ENCODE measurements at places on chromosomes 16 and 17.

GRCh38 chr17:44219108-44219615, 313 bp downstream of the UBTF start:
- peak; percentile 42 for DNase-seq

DNA sequence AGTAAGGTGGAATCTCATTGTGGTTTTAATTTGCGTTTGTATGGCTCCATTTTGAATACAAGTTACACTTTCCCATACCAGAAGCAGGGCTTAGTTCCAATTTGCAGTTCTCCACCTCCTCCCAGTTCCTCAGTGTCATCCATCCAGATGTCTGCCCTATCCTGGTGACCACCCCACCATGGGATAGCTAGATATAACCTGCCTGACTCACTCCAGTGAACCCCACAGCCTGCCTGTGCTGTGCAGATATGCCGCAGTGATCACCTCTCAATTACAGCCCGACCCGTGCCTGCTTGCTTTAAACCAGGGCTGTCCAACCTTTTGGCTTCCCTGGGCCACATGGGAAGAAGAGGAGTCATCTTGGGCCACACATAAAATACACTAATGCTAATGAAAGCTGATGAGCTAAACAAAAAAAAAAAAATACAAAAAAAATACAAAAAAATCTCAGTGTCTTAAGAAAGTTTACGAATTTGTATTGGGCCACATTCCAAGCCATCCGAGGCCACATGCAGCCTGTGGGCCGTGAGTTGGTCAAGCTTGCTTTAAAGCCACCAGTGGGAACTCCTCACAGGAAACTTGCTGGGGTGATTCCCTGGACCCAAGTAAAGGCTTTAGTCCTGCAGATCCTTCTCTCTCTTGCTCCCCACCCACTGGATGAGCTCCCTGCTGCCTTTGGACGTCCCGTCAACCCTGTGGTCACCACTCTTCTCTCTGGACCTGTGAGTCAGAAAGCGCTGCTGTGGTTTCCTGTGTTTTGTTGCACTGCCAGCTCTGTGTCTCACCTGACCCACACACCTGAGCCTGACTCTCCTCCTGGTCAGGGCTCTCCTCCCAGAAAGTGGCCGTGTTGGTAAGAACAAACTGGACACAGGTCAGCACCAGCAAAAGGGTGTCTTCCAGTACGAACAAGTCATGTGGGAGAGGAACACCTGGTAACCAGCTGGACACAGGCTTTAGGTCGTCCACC, 83.0 kb downstream of the EMP2 start:
- no peak for DNase-seq

DNA sequence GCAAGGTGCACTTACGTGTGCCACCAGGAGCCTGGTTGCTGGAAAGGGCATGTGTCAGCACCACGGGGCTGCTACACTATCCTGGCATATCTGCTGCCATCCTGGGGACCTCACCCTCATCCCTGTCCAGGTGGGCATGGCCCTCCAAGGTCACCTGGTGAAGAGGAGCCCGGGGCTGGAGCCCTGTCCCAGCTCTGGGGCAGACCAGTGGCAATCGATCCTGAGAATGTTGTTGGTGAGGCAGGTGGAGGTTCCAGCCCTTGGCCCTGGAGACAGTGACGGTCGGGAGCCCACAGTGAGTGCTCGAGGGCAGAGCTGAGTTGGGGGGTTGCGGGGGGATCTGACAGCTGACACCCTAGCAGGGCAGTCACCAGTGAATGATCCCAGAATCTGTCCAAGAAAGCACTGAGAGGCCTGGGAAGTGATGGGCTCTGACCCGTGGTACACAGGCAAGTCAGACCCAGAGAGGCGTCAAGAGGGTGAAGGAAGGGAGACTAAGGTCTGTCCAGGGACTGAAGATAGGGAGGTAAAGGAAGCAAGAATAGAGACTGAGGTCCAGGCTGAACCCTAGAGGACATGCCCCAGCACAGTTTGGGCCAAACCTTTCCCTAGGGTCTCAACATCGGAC, 17.6 kb downstream of the POLR3K start:
- DNase-seq = no peak

DNA sequence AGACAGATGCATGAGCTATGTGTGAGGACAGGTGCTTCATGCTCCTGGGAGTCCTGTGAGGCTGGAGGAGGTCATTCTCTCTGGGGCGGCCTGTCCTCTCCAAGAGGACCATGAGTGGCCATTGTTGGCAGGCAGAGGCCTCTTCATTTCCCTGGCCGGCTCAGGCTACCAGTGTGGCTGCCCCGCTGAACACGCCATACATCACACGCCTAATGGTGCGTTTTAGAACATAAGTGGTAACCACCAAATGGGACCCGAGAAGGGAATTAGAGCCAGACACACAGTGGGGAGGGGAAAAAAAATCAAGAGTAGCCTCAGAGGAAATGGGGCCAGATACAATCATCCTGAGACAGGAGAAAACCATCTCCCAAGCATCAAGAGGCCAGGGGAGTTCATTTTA, 140.0 kb downstream of the SPACA3 start:
- no peak for DNase-seq

- DNase-seq = no peak
Observed at GRCh38 chr16:81461766-81462165, 17.2 kb downstream of the CMIP start.

- peak; percentile 13 for DNase-seq
Observed at GRCh38 chr16:21598701-21599121, 666 bp upstream of the METTL9 start.

GRCh38 chr16:85475691-85476300, 137.3 kb upstream of the GSE1 start:
- no peak for DNase-seq

DNA sequence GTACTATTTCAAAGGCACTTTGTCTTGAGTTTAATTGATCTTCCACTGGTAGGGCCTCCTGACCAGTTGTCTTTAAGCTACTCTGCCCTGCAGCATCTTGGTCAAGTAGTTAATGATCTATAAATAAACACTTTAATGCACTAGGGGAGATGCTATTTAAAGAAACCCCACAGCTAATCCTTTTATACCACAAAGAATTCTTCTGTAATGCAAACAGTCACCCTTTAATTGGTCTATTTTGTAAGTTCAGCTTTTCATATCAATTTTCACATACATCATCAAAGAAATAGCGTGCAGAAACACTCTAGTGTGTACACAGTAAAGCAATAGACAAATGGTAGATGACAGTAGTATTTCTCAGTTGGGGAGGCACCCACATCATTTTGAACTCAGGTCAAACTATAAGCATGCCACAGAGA, 70.3 kb downstream of the PMP22 start:
- DNase-seq = no peak

GRCh38 chr17:31877911-31878702, 19.1 kb upstream of the COPRS start:
- DNase-seq = no peak

GRCh38 chr16:48562475-48562874, 47.5 kb downstream of the N4BP1 start:
- no peak for DNase-seq

- DNase-seq = no peak
Observed at GRCh38 chr16:57358527-57359095, at the start of gene CCL22. TSS of gene CCL22 (plus strand) at chr16:57358783. CDS start at chr16:57358817, 34 bp downstream.

- no peak for DNase-seq
Observed at GRCh38 chr17:19510903-19511302, 22.8 kb upstream of the SLC47A1 start.

GRCh38 chr16:73010150-73010676, 37.7 kb downstream of the ZFHX3 start:
- no peak for DNase-seq

- DNase-seq = no peak
Observed at GRCh38 chr17:82835766-82836512, 3.9 kb downstream of the ZNF750 start.

GRCh38 chr16:12672986-12673385, 130.7 kb downstream of the CPPED1 start:
- DNase-seq = no peak

GRCh38 chr17:75077496-75078283, 10.1 kb upstream of the SLC16A5 start:
- peak; percentile 14 for DNase-seq

DNA sequence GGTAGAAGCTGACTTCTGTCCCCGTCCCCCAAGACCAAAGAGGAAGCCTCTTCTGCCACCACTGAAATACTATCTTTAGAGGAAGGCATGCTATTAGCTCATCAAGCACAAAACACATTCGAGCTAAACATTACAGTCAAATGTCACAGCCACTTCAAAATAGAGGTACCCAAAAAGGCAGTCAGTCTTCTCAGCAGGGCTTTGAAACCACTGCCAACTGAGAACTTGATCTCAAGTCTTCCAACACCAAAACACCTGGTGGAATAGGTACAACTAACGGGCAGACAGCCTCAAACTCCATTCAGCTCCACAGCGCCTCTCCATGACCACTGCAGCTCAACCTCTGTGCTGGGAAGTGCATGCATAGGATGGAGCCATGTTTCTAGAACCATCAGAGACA, 36.0 kb downstream of the ZFHX3 start:
- no peak for DNase-seq

DNA sequence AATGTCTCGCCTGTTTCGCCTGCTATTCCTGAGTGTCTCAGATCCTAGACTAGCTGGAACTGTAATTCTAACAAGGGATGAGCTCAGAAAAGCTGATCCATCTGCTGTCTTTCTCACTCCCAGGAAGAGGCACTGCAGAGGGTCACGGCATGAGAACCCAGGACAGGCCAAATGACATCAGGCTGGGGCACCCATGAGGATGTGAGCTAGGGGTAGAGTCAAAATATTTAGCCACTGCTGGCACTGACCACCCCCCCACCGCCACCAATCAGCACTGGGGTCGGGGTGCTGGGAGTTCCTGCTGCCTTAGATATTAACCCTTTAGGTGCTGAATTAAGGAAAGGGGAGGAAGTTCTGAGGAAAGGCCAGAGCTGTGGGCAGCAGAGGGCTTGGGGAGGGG, 112.4 kb downstream of the IRX3 start:
- DNase-seq = no peak

DNA sequence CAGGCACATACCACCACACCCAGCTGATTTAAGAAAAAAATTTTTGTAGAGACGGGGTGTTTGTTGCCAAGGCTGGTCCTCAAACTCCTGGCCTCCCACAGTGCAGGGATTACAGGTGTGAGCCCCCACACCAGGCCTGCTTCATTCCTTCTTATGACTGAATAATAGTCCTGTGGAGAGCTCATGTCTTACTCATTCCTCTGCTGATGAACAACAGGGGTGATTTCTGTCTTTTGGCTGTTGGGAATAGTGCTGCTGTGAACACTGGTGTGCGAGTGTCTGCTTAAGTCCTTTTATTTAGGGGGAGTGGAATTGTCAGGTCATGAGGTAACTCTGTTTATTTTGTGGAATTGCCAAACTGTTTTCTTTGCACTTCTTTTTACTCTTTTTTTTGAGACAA, 2.7 kb upstream of the CTRB1 start:
- DNase-seq = no peak

- no peak for DNase-seq
Observed at GRCh38 chr16:27764427-27764826, 214.5 kb downstream of the KATNIP start.

DNA sequence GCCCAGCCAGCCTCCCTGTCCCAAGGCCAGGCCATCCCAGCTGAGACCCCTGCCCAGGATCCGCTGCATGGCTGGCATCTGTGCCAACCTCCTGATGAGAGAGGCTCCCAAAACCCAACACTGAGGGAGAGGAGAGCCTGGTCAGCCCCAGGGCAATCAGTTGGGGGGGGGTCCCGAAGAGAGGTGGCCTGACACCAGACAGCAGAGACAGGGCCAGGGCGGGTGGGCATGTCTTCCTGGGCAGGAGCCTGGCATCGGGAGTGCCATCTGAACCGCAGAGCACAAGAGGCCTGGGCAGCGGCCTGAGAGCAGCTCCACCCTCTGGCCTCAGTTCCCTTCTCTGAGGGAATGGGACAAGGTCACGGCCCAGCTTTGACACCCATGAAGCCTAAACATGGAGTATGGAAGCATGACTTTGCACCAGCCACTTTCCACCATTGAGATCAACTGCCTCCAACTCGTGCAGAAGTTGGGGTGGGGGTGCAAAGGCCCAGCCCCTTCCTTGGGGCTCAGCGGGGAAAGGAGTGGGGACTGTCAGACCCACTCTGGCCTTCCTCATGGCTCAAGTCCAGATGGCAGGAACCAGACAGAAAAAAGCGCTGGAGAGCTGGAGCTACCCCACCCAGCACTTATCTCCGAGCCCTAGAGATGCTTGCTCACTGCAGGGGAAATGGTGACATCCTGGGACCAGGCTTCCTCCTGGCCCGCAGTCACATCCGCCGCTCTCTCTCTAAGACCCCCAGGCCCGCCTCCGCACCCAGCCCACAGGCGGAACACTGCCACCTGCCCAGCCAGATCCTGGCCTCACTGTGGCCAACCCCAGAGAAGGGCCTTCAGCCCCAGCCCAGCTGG, 9.7 kb downstream of the RHBDF2 start:
- no peak for DNase-seq

DNA sequence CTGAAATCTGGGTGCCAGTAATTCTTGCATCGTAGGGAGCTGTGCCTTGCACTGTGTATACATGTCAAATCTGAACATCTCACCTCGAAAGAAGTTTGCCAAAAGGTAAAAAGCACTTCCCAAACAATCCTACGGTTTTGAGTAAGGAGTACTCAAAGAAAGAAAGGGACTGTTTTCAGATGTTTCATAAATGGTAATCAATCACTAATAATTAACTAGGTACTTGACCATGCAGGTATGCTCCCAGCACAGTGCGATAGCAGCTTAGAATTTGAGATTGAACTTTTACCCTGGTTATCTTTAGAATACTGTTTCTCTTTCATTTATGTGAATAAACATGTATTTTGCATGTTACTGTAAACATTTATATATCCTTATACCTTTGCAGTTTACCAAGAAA, 39.0 kb downstream of the PRKCA start:
- DNase-seq = no peak

Measured in stimulated activated CD4-positive, alpha-beta T cell treated with anti-CD3 and anti-CD28 coated beads, Interleukin-1b, Interleukin-23, amount 100 ng/mL, for 1 hour (primary cell).